Stimulated activated CD4-positive, alpha-beta T cell treated with anti-CD3 and anti-CD28 coated beads, Interleukin-15, amount 100 ng/mL, for 48 hours (primary cell): ENCODE measurements at places on chromosomes 2 and 18.

DNA sequence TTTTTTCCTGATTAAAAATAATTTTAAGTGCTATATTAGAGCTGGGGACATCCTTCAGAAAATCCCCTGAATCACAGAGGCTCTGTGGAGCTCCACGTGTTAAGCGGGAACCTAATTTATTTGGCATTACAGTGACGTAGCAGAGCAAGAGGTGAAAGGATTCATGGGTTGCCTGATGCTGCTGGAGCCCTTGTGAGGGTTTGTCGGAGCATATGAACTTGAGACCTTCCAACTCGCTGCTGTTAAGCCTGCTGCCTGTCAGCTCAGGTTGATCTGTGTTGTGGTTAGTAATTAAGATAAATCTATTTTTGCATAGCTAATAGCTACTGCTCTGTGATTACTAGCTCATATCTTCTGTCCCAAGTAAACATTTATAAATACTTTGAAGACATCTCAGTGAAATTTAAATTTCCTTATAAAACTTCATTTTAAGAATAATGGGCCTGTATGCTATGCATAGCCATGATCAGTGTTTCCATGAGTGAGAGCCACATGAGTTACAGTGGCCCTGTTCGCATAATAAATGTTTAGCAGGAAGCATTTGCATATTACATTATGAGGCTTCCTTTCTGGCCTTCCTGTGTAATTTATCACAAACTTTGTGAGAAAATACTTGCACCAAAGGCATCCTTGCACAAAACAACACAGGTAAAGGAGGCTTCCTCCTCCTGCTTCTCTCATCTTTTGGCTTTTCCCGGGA lies 438.9 kb downstream of the PTPRM start:
- DNase-seq, result no peak

- no peak for DNase-seq
Measured at GRCh38 chr2:32849456-32850194, 97.1 kb upstream of the LTBP1 start.

GRCh38 chr2:3324404-3325281 lies 53.0 kb downstream of the EIPR1 start:
- DNase-seq, result no peak

- DNase-seq, result no peak
Measured at GRCh38 chr2:211068108-211068780, 511.8 kb downstream of the CPS1 start.

DNA sequence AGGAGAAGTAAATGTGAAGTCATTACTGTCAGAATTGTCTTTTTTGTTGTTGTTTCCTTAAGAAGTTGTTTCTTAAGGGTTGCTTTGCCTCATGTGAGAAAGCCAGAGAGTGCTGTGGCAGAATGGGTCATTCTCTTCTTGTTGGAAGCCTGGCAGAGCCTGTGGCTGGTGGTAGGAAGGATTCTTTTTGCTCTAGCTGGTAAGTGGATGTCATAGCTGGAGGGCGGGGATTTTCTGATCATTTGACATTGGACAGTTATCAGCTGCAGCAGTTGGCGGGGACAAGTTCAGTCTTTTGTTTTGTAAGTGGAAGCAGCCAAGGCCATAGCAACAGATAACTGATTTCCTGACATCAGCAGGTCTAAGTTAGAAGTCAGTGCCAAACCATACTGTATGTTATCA lies 5.5 kb upstream of the RMDN2 start:
- DNase-seq, result no peak

DNA sequence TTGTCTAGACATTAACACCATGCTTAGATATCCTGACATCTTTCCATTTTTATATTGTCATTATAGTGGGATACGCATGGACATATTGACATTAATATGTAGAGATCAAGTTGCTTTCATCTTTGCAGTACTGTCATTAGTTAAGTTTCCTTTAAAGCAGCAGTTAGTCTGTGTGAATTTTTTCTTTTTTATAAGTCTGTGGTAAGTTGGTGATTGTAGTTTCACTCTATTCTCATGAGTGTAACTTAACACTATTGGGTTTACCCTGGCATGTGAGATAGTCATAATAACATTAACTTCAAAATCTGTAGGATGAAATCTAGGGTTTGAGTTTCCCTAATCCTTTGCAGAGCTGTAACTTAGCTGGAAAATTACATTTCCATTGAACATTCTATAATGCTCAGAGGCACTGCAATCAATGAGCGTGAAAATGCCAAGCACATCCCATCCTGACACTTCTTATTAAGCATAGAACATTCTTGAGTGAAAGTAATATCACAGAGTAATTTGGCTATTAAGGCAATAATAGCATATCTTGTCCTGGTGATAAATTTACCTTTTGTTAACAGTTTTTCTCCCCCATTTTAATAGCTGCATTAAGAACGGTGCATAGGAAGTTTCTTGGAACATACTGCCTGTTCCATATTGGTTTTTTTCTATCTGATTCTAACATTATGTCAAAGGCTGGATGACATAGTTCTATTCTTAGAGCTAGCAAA lies 47.5 kb upstream of the DARS1 start:
- no peak for DNase-seq

GRCh38 chr2:194327196-194327888 lies 1329.7 kb upstream of the SLC39A10 start:
- no peak for DNase-seq

- DNase-seq, result no peak
Measured at GRCh38 chr2:42804338-42804737, 12.0 kb upstream of the HAAO start.

GRCh38 chr18:55861266-55861665 lies 273.3 kb upstream of the TCF4 start:
- no peak for DNase-seq

GRCh38 chr2:216117561-216118340 lies 8.6 kb downstream of the XRCC5 start:
- DNase-seq, result no peak

GRCh38 chr2:71756280-71756906 lies 303.0 kb downstream of the DYSF start:
- DNase-seq, result no peak

GRCh38 chr2:132521341-132521740 lies 104.7 kb downstream of the GPR39 start:
- no peak for DNase-seq

DNA sequence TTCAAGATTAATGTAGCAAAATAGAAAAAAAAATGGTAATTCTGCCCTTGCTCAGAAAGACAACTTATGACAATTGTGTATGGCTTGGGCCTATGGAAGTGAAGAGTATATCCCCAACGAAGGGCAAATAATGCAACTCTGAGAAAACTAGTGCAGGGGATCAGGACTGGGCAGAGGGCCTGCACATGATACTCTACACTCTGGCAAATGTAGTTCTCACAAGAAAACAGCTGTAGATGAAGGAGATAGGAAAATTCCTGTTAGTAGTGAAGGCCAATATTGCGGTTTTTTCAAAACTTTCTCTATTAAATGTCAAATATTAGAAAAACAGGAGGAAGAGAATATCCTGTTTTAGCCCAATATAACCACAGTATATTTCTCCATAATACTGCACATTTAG lies 77.8 kb downstream of the SCN9A start:
- no peak for DNase-seq

- no peak for DNase-seq
Measured at GRCh38 chr18:48459465-48459864, 50.3 kb upstream of the ZBTB7C start.

- no peak for DNase-seq
Measured at GRCh38 chr2:74497777-74498499, 1.5 kb downstream of the LBX2 start.

DNA sequence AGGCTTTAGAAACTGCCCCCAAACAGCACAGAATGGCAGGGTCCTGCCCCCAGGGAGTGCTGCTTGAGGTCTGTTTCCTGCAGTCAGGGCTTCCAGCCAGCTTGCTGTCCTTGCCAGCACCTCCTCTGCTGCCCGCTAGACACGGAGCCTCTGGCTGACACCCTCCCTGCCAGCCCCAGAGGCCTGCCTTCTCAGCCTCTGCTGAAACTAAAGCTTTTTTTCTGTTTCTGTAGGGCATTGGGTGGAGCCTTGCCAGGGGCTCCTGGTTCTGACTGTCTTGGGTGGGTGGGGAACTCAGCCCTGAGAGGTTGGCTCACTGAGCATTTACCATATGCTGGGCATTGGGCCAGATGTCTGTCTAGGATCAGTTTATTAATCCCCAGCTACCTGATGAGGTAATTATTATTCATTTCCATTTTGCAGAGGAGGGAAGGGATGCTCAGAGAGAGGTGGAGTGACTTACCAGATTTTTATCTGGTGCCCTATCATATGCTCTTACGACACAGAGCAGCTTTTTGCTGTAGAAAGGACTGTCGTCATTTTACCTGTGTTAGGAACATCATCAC lies 35.4 kb downstream of the INPP4A start:
- DNase-seq, result peak; percentile 45

DNA sequence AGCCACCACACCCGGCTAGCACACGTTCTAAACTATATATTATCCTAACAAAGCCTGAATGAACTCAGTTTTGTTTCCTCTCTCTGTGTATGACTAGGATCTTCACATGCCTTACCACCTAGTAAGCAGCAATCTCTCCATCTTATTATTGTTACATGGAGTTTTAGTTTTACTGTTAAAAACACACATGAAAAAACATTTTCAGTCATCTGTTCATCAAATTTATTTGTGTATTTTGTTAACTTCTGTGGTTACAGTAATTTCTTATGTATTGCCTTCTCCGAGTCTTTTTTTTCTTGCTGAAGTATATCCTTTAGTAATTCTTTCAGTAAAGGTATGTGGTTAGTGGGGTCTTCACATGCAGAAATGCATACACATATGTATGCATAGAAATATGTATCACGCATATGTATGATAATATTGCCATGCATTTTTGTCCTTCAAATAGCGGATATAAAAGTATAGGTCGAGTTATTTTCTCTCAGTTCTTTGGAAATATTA lies 31.4 kb downstream of the ANO7 start:
- no peak for DNase-seq

- DNase-seq, result no peak
Measured at GRCh38 chr18:5294113-5294456, 1.4 kb downstream of the ZBTB14 start.

- peak; percentile 41 for DNase-seq
Measured at GRCh38 chr18:11947214-11948191, 33.8 kb upstream of the IMPA2 start.

DNA sequence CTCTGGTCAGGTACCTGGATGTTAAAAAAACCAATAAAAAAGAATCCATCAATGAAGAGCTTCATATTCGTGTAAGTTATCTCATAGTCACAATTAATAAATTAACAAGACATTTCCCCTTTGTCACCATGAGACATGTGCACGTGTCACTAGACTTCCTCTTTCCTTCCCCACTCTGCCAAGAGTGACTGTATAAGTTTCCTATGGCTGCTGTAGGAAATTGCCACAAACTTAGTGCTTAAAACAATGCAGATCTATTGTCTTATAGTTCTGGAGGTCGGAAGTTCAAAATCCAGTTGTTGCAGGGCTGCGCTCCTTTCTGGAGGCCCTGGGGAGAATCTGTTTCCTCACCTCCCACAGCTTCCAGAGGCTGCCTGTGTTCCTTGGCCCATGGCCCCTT lies 35.8 kb downstream of the SLC9A4 start:
- DNase-seq, result no peak

GRCh38 chr2:70807102-70807827 lies 13.1 kb downstream of the CLEC4F start:
- DNase-seq, result no peak

DNA sequence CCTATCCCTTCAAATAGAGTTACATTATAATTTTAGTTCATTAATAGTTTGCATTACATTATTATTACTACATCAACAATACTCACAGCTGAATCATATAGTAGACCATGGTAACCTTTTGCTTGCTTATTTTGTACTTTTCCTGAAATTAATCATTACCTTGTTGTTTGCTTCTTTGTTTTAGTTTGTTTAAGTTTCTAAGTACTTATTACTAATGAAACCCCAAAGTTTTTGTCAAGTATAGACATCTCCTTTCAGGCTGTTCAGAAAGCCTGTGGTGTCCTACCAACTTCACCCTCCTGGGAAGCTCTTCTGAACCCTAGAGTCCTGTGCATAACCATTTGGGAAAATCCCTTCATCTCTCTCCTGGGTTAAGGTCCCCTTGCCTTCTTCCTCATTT lies 43.5 kb upstream of the LAPTM4A start:
- no peak for DNase-seq

- no peak for DNase-seq
Measured at GRCh38 chr2:239727776-239728600, 297.2 kb downstream of the NDUFA10 start.

DNA sequence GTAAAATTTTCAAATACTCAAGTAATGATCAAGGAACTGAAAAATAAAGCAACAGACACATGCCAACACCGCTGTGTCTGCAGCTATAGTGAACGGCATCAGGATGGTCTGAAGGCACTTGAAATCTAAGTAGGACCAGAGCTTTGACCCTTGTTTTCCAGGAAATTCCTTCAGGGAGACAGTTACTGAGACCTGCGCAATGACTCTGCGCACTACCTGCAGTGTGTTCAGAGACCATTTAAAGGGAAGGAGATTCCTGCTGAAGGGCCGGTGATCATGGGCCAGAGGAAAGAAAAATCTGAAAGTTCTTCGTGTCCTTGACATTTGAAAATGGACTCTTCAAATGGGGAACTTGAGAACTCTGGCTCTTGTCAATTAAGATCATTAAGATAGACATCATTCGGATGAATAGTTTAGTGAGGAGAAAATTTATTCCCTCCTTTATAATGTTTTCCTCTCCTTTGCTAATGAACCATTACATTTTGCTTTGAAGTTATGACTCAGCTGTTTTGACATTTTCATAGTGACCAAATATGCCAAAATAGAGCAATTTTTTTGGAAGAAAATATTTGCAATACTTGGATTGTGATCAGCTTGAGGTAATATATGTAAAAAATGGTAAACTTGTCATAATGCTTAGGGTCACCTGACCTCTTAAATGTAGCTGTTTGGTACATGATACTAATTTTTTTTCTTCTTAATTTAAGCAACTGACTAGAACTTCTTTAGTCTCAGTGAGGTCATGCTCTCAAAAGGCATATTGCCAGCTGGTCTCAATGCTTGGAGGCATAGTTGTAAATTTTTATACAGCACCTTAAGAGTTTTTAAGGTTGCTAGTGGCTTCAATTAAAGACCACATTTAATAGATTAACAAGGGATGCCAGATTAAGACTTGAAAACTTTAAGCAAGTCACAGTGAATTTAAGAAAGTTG lies 329.3 kb downstream of the ARHGAP15 start:
- no peak for DNase-seq

DNA sequence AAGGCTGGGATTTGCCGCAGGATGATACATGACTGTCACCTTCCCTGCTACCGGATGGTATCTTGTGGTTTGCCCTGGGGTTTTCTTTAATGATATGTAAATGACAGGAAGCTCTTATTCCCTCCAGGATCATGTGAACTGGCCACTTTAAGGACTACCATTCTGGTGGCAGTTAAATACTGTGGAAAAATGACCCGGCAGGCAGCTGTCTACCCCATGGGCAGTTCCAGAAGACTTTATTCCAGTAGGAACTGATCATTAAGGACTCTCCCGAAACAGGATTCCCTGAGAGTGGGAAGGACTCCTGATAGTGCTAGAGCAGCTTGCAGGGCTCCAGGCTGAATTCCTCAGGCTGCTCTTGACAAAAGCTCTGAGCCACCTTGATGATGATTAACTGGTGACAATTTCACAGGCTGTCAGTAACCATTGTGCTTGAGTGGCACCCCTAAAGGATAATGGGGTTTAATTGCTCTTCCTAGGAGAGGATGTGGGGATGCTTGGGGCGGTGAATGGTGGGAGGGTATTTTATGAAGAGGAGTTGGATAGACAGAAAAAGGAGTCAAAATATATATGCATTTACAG lies 212.0 kb downstream of the CPS1 start:
- DNase-seq, result no peak

GRCh38 chr2:239009589-239009961 lies 161.7 kb downstream of the TWIST2 start:
- no peak for DNase-seq

- no peak for DNase-seq
Measured at GRCh38 chr2:176669398-176670174, 400.3 kb downstream of the MTX2 start.

- no peak for DNase-seq
Measured at GRCh38 chr2:100674666-100675065, 111.9 kb downstream of the PDCL3 start.
